NAMALWA (cell line): ENCODE measurements at places on chromosomes 6 and 20.

DNA sequence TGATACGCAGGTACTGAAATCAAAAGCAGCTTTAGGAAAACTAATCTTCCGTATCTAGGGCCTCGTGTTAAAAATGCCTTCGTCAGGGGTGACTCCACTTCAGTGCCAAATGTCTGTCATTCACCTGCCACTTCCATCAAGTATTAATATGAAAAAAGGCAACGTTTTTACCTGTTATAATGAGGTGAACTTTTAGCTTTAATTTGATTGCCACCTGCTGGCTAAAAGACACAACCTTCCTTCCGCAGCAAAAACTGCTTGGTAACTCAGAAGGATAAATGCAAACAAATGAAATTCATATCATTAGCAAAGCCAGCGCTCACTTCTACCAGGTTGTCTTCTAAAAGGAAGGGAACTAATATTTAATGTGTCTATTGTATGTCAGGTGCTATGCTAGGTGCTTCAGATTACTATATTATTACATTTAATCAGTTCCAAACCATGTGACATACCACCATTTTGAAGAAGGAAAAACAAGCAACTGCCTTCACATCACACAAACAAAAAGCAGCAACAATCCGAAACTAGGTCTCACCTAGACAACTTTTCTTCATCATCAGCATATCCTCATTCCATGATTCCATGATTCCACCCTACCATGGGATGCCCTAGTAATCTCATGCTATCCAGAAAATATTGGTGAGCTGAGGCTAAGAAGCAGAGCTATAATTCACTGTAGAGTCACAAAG lies 20.6 kb upstream of the ARHGAP18 start:
- peak; percentile 62 for DNase-seq

- peak; percentile 20 for DNase-seq
Observed at GRCh38 chr6:142045380-142046278, 87.1 kb upstream of the GJE1 start.

GRCh38 chr6:157335829-157336228 lies 12.5 kb upstream of the TMEM242 start:
- no peak for DNase-seq

- no peak for DNase-seq
Observed at GRCh38 chr6:161108916-161109315, 117.3 kb downstream of the MAP3K4 start.

- DNase-seq, result no peak
Observed at GRCh38 chr20:37123441-37123840, 27.6 kb upstream of the RBL1 start.

DNA sequence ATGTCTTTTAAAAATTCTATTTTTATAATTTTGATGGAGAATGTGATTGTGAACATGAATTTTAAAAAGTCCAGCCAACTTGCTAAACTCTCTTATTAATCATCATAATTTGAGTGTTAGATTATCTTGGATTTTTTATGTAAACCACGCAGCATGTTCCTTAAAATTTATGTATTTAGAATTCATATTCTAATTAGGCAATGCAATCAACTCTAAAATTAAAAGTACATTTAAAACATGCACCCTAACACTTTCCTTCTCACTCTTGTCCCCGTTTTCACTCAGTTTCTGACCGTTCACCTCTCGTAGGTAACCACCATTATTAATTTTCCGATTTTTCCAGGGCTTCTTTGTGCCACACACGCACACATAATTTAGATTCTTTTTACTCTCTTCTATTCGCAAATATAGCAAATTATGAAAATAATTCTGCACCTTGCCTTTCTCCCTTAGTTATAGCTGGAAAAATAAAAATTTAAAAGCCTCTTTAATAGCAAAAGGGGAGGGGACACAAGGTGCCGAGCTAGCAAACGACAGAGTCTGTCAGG lies 329 bp upstream of the ZKSCAN3 start:
- DNase-seq, result no peak

DNA sequence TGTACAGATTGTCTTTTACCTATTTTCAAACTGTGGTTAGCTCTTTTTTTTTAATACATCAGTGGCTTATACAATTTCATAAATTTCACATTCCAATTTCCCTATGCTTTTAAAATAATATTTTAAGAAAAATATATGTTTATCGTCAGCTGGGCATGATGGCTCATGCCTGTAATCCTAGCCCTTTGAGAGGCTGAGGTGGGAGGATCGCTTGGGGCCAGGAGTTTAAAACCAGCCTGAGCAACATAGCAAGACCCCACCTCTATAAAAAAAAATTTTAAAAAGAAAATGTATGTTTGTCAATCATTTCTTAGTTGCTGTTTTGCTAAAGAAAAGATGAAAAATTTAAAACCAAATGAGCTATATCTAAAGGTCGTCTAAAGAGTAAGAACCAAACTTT lies 3.4 kb downstream of the GJA1 start:
- no peak for DNase-seq

DNA sequence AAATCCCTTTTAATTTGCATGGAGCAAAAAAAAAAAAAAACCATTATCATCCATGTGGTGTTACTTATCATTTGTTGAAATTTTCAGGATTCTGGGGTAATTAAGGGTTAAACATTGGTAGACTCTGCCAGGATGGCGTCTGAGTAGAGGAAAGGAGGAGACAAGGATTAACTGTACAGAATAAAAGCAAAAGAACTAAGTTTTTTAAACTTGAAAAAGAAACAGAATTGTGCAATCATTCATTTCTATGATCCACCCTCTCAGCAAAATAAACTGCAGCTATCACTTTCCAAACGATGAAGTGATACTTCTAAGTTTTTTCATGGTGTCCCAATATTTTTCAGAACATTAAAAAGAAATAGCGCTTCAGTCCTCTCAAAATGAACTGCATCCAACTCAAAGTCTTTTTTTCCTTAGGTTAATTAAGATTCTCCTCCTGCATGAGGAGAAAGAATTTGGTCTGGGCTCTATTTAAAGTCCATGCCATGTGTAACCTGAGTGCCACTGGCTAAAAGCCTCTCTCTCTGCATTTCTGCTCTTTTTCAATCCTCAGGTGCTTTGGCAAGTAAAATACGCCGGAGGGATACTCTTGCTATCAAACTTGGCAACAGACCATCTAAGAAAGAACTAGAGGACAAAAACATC lies 69.5 kb upstream of the LTV1 start:
- DNase-seq, result no peak

DNA sequence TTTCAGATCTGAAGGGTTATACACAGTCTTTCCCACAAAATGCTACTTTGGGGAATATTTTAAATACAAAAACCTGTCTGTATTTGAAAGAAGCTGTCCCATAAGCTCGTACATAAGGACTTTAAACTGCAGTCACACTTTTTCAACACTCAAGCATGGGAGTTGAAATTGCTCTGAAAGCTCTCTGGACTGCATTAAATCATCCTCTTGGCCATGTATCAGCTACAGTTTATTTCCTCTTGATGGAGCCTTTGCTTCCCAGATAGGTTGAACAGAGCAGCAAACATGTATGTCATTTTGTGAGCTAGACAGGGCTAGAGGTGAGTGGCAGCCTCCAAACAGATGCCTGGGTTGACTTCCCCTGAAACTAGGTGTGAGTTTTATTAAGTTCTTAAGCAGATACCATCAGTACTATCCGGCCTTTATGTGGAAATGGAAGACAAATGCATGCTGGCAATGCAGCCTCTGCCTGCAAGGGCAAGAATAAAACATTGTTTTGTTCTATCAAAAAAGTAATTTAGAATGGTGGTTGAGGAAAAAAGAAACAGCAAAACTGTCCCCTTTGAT lies 105.9 kb upstream of the ENPP5 start:
- no peak for DNase-seq

DNA sequence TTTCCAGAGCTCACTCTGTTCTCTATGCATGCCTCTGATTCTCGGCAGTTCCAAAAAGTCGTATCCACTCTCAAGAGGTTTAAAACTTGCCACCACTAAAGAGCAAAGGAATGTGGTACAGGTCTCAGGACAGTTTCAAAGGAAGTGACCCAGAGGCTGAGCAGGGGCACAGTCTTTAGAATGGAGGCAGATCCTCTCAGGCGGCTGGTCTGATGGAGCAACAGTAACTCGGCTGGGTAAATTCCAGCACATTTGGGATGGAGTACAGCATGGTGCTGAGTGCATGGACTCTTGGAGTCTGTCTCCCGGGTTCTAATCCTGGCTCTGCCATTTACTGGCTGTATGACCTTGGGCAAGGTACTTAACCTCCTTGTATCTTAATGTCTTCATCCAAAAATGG lies 88.1 kb upstream of the BACH2 start:
- DNase-seq, result peak; percentile 39

DNA sequence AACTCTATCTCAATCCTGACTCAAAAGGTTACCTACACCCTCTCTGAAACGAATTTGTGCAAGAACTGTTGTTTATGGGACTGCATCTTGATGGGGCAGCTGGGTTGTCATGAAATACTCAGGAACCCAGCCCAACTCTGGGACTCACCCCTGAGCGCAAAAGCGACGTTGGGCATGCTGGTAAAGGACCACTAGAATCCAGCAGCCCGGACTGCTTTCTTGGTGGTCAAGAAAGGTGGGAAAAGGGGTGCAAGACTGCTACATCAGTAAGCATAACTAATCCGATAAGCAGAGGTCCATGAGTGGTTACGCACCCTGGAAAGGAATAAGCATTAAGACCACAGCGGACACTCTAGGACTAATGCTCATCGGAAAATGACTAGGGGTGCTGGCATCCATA lies 6.3 kb upstream of the PRR18 start:
- DNase-seq, result no peak

DNA sequence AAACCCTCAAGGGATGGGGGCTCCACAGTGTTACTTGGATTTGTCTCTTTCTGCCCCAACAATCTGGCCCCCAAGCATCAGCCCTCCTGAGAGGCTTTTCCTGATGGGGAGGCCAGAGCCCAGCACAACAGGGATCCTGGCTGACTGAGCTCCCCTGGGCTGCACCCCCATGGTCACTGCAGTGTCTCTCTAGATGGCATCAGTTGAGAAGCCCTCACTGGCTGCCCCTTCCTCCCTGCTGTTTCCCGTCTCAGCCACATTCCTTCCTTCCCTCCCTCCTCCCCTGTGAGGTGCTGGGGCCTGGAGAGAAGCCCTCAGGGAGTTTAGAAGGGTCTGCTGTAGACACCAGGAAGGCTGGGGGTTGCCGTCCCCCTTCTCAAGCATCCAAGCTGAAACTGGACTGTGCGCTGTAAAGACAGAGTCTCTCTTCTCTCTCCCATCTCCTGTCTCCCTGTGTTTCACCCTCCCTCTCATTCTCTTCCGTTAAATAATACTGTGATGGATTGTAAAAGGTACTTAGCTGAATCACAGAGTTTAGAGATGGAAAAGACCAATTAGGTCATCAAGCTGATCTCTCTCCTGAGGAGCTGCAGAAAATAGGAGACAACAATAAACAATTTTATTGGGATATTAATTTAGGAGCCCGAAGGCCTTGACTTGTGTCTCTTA lies 29.7 kb downstream of the SAYSD1 start:
- no peak for DNase-seq

DNA sequence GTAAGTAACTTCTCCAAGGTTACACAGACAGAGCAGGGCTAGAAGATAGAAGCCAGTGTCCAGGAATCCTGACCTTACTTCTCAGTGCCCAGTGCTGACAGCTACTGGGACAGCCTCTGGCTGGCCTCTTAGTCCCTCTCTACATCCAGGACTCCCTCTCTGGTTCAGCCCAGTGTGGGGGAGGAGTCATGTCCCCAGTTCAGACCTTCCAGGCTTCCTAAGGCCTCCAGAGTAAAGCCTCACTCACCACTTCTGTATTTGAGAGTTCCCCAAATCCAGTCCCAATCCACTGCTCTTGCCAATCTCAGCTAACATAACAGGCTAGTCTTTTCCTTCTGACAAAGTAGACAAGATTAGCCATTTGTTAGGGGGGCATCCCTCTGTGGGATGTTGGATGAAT lies 36.9 kb upstream of the EPB41L1 start:
- DNase-seq, result no peak

GRCh38 chr20:34268851-34269636 lies 27.8 kb downstream of the ASIP start:
- no peak for DNase-seq

DNA sequence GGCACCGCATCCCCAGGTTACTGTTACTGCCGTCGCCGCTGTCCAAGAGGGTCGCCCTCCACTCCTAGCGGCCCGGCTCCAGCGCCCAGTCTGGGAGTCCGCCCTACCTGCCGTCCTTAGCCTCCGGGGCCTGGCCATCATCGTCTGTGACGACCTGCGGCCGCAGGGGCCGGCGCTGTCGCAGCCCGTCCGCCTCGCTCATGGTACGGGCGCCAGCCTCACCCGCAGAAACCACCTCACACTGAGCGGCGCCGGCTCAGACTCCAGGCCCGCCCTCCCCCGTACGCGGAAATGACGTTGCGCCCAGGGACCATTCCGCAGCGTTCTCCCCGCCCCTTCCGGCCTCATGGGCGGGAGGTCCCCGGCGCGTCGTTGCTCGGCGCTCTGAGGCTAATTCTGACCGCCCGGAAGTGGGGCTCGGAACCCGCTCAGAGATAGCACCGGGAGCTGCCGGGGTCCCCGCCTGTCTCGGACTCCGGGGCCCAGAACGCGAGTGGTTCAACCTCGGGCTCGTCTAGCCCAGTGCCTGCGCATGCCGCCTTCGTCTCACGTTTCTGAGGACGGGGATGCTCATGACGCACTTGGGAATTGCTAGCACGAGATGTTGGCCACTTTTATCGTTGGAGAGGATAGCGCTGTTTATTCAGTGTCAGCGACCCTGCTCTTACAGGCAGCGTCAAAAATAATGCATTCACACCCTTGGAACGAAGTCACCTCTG lies at the start of gene APMAP:
TSS of gene APMAP (minus strand) at position 265 of the 719 bp plus-strand sequence. CDS start at position 202, 63 bp downstream.
- peak; percentile 96 for DNase-seq

DNA sequence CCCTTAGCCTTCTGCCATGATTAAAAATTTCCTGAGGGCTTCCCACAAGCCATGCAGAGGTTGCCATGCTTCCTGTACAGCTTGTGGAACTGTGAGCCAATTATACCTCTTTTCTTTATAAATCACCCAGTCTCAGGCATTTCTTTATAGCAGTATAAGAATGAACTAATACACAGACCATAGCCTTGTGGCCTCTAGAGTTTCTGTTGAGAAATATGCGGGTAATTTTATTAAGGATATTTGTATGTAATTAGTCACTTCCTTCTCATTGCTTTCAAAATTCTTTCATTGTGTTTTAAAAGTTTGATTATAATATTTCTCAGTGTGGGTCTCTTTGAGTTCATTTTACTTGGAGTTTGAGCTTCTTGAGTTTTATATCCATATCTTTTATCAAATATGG lies 484.9 kb downstream of the COL12A1 start:
- DNase-seq, result no peak

DNA sequence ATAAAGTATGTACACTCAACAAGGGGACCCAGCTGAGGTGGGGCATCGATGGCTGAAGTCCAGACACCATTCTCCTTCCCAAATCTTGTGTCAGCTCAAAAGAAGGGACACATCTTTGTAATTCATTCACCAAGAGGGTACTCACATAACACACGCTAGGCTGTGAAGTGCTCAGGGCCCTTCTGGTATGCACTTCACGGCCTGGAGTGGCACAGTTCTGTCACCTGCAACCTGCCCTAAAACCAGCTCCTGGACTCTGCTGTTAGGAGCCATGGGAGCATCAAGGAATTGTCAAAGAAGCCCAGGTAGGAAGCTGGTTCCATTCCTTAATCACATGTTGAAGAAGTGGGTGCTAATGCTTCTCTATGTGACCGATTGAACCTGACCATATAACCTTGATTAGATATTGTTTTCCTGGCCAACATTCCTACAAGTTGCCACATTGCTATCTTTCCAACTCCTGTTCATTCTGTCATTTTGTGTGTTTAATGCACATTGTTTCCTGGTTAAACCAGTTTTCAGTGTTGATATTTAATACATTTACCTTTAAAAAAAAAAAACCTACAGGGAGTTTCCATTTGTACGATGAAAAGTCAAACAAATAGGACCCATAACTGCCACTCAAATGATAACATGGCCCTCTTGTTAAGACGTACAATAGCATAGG lies 127.3 kb downstream of the TNFRSF21 start:
- DNase-seq, result no peak
